ENCODE measurements at places on chromosomes 3 and 15.

- DNase-seq = no peak
Measured at GRCh38 chr3:127425505-127426443, 137.9 kb upstream of the PRR20G start.

DNA sequence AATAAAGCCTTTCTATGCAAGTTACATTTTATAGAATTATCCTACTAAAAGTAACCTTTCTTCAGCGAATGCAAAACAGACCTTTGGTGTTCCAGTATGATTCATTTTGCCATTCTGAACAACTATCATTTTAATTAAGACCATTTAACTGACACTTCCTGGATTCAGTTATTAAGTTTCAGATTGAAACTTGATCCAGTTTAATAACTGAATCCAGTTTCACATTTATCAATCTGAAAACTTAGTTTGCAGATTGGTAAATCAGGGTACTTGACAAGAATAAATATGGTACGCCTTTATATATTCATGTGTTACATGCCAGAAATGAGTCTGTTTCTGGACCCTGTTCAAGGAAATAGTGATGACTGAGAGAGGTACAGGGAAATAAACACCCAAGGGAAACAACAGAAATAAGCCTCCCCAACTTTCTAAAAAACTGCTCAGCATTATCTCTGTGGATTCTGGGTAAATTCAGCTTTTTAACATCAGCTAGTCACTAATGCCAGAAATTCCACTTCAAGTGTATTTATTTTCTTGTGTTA lies 23.3 kb upstream of the NFKBIZ start:
- DNase-seq = no peak

- DNase-seq = peak; percentile 44
Measured at GRCh38 chr3:119601154-119601553, 3.5 kb downstream of the PLA1A start.

- no peak for DNase-seq
Measured at GRCh38 chr3:169506956-169507355, 156.6 kb downstream of the MECOM start.

DNA sequence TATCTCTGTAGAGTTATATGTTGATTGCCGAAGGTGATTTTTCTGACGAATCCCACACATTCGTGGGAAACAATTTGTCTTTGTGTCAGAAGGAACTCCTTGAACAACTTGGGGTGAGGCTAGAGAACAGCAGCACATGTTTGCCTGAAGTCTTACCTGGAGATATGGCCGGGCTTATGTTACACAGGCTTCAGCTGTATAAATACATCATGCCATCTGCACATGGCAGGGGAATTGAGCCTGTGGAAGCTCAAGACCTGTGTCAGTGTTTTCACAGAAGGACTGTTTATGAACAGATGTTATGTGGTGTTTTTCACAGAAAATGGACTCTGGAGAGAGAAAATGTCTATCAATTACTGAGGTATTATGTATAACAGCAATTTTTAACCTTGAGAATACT lies 203.6 kb upstream of the MDFIC2 start:
- DNase-seq = no peak

DNA sequence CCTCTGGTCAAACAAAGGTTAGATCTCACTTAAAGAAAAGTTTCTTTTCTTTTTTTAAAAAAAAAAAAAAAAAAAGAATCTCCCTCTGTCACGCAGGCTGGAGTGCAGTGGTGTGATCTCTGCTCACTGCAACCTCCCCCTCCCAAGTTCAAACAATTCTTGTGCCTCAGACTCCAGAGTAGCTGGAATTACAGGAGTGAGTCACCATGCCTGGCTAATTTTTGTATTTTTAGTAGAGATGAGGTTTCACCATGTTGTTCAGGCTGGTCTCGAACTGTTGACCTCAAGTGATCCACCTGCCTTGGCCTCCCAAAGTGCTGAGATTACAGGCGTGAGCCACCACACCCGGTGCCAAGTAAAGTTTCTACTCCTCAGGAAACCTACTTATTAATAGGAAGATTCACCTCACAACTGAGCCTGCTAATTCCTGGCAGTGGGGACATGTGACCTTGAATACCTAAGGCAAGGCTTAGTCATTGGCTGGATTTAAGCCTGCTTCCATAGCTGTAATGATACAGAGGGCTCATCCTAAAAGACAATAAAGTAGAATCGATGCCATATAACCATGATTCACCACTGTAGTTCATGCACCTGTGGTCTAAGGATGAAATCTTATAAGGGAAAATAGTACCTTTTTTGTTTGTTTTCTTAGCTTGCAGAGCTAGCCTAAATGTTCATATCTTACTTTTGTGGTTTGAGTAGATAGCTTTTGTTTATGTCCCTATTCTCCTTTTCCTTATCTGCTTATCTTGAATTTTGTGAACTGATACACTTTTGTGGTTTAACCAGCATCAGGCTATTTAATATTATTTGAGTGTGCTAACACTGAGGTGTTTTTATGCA lies 24.8 kb upstream of the RBMS3 start:
- DNase-seq = no peak

DNA sequence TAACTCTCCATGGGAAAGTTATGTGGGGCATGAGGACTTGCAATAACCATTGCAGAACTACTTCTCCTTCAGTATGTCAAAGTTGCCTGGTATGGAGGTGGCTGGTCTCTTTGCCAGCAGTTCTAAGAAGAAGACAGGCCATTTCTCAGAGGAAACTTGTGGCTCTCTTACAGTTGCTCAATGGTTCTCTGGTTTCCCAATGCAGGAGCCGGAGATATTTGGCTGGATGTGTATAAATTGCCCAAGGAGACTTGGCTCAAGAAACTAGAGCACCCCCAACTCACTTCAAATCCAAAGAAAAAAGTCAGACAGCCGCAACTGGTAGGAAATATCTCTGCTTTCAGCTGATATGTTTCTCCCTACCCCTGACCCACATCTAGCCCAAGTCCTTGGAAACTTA lies 24.2 kb downstream of the WDR93 start:
- no peak for DNase-seq

DNA sequence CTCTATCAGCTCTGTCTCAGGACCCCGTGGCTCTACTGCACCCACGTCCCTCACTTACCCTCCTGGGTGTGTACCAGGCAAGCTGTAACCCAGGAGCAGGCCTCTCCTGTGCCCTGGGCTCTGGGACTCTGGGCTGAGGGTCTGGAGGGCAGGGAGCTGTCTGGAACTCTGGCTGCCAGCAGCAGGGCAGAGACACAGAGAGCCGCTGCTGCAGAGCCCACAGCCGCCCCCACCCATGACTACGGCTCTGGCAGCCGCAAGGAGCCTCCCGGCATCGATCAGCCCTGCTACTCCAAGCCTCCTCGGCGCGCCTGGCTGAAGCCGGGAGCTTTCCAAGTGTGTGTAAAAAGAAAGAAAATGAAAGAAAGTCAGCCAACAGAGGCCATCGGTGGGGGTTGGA lies 103.7 kb upstream of the ATP2B2 start:
- DNase-seq = no peak

- DNase-seq = no peak
Measured at GRCh38 chr3:107987036-107987939, 103.5 kb downstream of the CD47 start.

GRCh38 chr3:109943181-109943580 lies 605.8 kb upstream of the DPPA4 start:
- DNase-seq = no peak

- no peak for DNase-seq
Measured at GRCh38 chr3:196741249-196741889, 1.7 kb downstream of the PAK2 start.

DNA sequence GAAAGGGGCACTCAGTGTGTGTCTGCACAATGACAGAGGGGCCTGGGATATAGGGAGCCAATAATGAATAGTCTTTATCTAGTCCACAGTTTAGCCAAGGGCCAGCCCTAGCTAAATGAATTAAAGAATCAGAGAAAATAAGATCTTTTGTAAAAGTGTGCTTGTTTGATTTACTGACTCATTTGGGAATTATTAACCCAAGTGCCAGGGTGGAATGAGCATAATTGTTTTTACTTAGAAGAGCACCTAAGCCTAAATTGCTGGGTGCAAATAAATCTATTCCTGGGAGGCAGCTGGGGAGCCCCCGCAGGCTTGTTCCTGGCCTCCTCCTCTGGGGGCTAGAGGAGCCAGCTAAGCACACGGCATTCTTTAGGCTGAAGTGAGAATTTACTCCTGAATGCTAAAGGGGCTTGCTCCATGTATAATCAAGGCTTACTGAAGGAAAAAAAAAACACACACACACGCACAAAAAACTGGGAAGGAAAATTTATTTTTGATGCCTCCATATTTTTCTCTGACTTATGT lies 405.3 kb upstream of the SUCLG2 start:
- no peak for DNase-seq

DNA sequence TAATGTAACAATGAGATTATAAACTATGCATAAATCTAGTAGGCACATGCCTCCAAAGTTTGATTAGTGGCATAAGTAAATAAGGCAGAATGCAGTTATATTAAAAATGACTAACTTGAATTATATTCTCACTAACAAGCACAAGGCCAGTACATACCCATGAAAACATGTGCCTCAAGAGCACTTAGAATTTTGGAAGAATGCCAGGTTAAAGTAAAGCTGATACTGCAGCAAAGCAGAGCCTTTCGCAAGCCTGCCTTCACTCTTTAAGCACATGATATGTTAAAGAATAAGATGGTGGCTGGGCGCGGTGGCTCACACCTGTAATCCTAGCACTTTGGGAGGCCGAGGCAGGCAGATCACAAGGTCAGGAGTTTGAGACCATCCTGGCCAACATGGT lies 49.0 kb downstream of the KBTBD12 start:
- no peak for DNase-seq

All from activated CD4-positive, alpha-beta T cell treated with anti-CD3 and anti-CD28 coated beads for 36 hours (primary cell).